ENCODE measurements at places on chromosomes 4 and X. TPM values are rescaled to one million over a fixed set of nuclear protein-coding genes. Genes with fewer than 3 reads are reported as not detected.

- H3K27ac ChIP-seq = no peak overlapping the region
- DNase-seq = no peak
- H3K27me3 ChIP-seq = no peaks in the 10 kb centered on the region
- H3K36me3 ChIP-seq = no peaks in the 10 kb centered on the region
- H3K4me3 ChIP-seq = no peak overlapping the region
- H3K4me1 ChIP-seq = no peaks in the 10 kb centered on the region
These were observed 266.1 kb upstream of the ANXA10 start for GRCh38 chr4:167826281-167826680.

GRCh38 chr4:40897557-40898203 is 147.9 kb downstream of the NSUN7 start:
- no peaks in the 10 kb centered on the region for H3K36me3 ChIP-seq
- H3K4me3 ChIP-seq = peak overlapping the region; percentile 58
- H3K27me3 ChIP-seq = peaks cover 2% of the 10 kb centered on the region

DNA sequence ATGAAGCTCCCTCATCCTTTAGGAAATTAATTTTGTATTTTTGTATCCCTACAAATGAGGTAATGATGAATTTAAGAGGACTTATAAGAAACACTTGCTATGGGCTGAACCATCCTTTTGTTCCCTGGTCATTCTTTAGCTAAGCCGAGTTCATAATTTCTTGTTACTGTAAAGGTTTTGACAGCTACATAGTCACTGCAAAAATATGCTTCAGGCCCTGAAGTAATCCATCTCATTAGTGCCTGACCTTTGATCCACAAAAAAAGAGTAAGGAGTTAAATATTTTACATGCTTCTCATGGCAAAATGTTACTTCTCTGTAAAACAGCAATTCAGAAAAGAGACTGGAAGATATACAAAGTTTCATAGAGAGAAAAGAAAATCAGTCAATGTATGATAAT is 290.6 kb upstream of the SLIT2 start:
- H3K4me3 ChIP-seq = no peak overlapping the region
- H3K4me1 ChIP-seq = no peaks in the 10 kb centered on the region
- no peak overlapping the region for H3K27ac ChIP-seq
- no peak for DNase-seq
- H3K36me3 ChIP-seq = no peaks in the 10 kb centered on the region
- no peaks in the 10 kb centered on the region for H3K27me3 ChIP-seq

DNA sequence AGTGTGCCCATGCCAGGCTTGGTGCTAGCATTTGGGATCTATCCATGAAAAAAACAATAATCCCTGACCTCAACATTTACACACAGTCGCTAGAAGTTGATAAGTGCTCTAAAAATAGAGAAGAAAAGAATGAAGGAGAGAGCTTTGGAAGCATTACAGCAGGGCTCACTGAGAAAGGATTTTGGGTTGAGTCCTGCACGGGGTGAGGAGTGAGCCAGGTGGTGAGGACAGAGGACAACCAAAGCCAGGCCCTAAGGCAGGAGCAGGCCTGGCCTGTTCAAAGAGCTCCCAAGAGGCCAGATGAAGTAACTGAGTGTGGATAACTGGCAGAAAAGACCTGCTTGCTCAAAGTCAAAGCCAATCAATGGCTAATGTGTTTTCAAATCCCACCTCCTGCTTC is 20.7 kb upstream of the PROM1 start:
- H3K27me3 ChIP-seq = peaks cover 6% of the 10 kb centered on the region
- H3K4me3 ChIP-seq = no peak overlapping the region
- no peaks in the 10 kb centered on the region for H3K36me3 ChIP-seq

DNA sequence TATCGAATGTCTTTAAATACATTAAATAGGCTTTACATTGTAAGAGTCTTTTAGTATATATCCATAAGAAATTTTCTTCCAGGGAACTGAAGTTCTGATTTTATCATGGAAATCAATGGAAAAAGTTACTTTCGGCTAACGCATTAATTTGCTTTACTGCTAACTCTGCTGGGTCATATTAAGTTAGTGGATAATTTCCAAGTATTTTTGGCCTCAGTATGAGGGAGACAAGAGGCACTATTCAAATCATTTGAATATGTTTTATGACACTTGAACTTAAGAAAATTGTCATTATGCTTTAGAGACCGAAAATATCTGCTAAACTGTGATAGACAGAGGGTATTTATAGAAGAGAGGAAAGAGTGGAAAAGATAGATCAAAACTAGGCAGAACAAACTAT is 237.5 kb downstream of the PCDH7 start:
- H3K36me3 ChIP-seq = no peaks in the 10 kb centered on the region
- no peaks in the 10 kb centered on the region for H3K27me3 ChIP-seq
- no peak overlapping the region for H3K27ac ChIP-seq
- DNase-seq = no peak
- no peaks in the 10 kb centered on the region for H3K4me1 ChIP-seq

Gene CBR4
- 11.7 TPM for total RNA-seq

- no peak overlapping the region for H3K4me3 ChIP-seq
- no peaks in the 10 kb centered on the region for H3K36me3 ChIP-seq
- no peak for DNase-seq
- no peaks in the 10 kb centered on the region for H3K4me1 ChIP-seq
- peaks cover 3% of the 10 kb centered on the region for H3K27me3 ChIP-seq
- H3K27ac ChIP-seq = no peak overlapping the region
These were observed 36.8 kb downstream of the TMPRSS11A start for GRCh38 chr4:67926485-67926884.

Gene SPANXD
- not detected for total RNA-seq

Gene KLKB1
- 0.26 TPM for total RNA-seq

DNA sequence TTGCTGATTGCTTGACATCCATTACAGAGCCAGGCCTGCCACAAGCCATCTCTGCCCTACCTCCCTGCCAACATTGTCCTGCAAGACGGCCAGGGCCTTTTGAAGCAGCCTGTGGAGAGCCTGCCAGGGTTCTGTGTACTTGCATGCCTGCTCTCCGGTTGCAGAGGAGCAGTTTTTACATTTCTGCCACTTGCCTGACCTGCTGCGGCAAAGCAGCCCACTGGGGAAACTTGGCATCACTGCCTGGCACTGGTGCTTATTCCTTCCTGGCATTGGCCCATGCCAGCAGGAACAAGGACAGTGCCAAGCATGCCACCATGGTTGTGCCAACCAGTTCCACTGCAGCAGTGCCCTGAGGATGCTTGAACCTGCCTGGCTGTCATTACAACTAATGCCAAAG is 167.1 kb downstream of the NHS start:
- no peaks in the 10 kb centered on the region for H3K36me3 ChIP-seq
- no peaks in the 10 kb centered on the region for H3K4me1 ChIP-seq
- no peak overlapping the region for H3K27ac ChIP-seq
- DNase-seq = no peak
- H3K27me3 ChIP-seq = peaks cover 5% of the 10 kb centered on the region
- no peak overlapping the region for H3K4me3 ChIP-seq

Gene DSPP
- total RNA-seq = not detected

GRCh38 chr4:5156682-5157081 is 105.4 kb downstream of the STK32B start:
- H3K4me1 ChIP-seq = no peaks in the 10 kb centered on the region
- H3K27ac ChIP-seq = no peak overlapping the region
- no peaks in the 10 kb centered on the region for H3K27me3 ChIP-seq
- H3K36me3 ChIP-seq = no peaks in the 10 kb centered on the region

Gene PLP1
- not detected for total RNA-seq

Gene CCKAR
- total RNA-seq = not detected

Gene ODAPH
- not detected for total RNA-seq

GRCh38 chrX:8364369-8365141 is 100.1 kb upstream of the VCX3B start:
- no peaks in the 10 kb centered on the region for H3K36me3 ChIP-seq
- DNase-seq = peak; percentile 18
- H3K27me3 ChIP-seq = no peaks in the 10 kb centered on the region
- no peak overlapping the region for H3K4me3 ChIP-seq

Gene NPY2R
- total RNA-seq = not detected

Gene SLC6A8
- total RNA-seq = 0.82 TPM

GRCh38 chr4:6241062-6241845 is 28.4 kb upstream of the WFS1 start:
- H3K27ac ChIP-seq = no peak overlapping the region
- H3K36me3 ChIP-seq = peaks cover 3% of the 10 kb centered on the region
- peaks cover 16% of the 10 kb centered on the region for H3K27me3 ChIP-seq
- DNase-seq = no peak
- H3K4me1 ChIP-seq = no peaks in the 10 kb centered on the region

DNA sequence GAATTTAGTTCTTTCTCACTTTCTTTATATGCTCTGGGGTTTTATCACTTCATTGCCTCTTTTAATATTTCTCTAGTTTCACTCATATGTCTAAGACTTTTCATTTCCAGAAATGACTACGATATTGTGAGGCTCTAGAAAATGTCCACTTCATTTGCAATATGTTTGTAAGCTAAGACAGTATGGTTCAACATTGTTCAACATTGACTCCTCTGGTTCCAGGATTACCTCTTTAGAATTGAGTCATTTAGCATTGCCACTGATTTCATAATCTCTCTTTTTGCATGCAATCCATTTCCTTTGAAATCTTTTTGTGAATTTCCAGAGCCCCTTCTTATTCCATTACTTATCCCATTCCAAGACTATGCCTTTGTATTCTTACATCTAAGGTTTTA is 32.3 kb downstream of the BBS12 start:
- H3K4me1 ChIP-seq = peaks cover 32% of the 10 kb centered on the region
- no peak overlapping the region for H3K4me3 ChIP-seq
- no peak overlapping the region for H3K27ac ChIP-seq
- no peak for DNase-seq
- H3K27me3 ChIP-seq = no peaks in the 10 kb centered on the region
- no peaks in the 10 kb centered on the region for H3K36me3 ChIP-seq

Gene RTL5
- total RNA-seq = 0.08 TPM

DNA sequence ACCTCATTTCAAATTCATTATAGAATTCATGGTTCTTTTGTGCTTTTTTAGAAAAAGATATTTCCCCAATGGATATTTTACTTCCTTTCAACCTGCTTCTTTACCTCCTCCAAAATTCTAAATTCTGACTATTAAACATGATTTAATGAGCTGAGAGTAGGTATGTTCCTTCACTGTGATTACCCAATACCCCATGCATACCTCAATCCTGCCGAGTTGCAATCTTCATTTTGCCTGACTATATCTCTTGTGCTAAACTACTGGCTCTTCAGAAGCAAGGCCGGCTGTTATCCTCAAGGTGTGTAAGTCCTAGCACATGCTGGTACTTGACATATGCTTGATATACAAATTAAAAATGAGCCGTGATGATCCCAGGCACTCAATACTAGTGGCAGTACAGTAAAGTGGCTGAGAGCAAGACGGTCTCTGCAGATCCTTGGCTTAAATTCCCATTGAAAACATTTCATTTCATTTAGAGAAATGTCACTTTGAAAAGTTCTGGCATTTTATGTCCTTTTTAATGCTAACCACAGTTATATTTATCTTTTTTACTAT is 320.4 kb downstream of the KCNIP4 start:
- no peaks in the 10 kb centered on the region for H3K4me1 ChIP-seq
- H3K36me3 ChIP-seq = no peaks in the 10 kb centered on the region
- H3K27me3 ChIP-seq = no peaks in the 10 kb centered on the region

Gene SLC16A2
- total RNA-seq = not detected

Gene DOCK11
- total RNA-seq = 66.0 TPM

- H3K36me3 ChIP-seq = no peaks in the 10 kb centered on the region
- no peak overlapping the region for H3K27ac ChIP-seq
- no peak for DNase-seq
- peaks cover 10% of the 10 kb centered on the region for H3K4me1 ChIP-seq
These were observed 165.0 kb upstream of the HS3ST1 start for GRCh38 chr4:11593576-11594116.

Gene ZBTB33
- 11.5 TPM for total RNA-seq

DNA sequence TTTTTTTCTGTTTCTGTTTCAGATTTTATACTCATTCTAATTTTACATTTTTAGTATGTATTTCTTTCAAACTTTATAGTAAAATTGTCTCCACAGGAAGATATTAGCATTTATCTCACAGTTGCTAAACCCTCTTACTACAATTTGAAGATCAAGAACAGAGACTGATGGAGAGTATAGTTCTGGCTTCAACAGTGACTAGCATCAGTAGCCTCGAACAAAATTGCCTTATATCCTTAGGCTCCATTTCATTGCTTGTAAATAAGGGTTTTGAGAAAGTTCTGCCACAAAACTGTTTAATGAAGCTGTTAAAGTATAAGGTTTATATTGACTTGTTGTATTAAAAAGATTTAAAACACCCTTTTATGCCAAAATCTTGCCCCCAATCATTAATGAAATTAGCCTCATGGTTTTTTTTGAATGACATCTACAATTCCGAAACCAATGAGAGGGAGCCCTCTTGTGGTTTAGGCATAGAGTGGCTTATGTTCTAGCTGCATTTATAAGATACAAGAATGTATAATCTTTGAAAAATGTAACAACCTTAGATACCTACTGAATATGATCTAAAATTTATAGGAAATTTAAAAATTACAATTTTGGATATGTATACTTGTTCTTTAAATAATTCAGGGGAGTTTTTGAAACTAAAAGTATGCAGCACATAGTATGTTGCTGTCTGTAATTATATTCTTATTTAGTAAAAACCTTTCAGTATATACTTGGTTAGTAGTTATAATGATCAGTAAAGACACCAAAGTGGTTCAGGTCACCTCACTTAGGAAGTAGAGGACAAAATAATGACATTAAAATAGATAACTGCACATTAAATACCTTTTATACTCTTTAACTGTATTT is 109.8 kb upstream of the HPGD start:
- H3K27me3 ChIP-seq = peaks cover 2% of the 10 kb centered on the region
- peaks cover 4% of the 10 kb centered on the region for H3K4me1 ChIP-seq
- no peak overlapping the region for H3K4me3 ChIP-seq
- H3K27ac ChIP-seq = no peak overlapping the region
- H3K36me3 ChIP-seq = no peaks in the 10 kb centered on the region

Gene STK32B
- not detected for total RNA-seq
